ENCODE measurements at places on chromosomes 2 and 18.

DNA sequence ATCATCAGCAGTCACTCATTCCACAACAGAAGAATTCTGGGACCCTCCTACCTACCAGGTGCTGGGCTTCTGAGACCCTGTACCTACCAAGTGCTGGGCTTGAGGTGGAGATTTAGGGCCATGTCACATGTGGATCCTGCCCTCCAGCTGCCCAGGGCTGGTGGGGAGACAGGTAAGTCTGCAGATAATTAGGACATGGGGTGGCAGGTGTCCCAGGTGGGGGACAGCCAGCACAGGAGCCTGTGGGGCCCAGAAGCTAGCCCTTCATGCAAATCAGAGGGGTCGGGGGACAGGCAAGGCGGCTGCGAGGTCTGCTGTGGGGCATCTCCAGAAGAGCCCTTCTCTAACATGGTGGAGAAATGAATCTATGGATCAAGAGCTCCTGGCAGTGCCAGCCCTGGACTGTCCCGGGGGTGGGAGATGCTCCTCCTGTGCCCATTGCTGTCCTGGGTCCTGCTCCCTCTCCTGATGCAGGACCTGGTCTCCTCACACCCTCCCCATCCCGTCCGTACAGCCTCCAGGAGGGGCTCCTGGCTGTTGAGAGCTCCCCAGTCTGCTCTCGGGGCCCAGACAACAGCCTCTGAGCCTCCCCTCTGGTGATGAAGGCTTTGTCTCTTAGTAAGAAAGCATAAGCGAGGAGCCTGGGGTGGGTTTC, 106.3 kb upstream of the GLI2 start:
- no peak for DNase-seq

DNA sequence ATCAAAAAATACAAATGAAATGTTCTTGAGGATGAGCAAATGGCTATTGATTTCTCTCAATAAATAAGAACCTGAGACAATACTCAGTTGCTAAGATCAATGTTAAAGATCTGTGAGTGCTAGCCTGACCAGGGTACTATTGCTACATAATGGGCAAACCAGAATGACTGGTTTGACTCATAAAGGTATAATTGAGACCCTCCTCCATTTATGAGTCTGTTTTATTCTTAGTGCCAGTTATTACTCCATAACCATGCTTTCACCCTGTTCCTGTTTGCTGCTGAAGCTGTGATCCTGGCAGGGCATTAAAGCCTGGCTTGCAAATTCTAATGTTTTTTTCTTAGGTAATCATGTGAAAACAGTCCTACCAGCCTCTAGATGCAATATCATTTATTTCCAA, 56.6 kb upstream of the PPM1B start:
- no peak for DNase-seq

GRCh38 chr2:33133454-33133952, 186.8 kb downstream of the LTBP1 start:
- no peak for DNase-seq

DNA sequence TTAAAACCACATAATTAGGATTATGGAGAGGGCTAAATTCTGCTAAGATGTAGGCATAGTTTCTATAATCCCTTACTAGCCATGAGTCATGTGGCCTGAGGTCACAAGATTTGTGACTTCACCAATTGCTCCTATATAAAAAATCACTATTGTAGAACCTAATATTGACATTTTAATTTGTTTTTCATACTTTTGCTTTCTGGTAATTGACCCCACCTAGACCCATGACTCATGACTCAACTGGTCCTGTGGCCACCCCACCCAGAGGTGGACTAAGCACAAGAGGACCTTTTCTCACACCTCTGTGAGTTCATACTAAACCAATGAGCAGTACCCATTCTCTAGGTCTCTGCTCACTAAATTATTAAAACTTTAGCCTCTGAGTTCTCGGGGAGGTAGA, 1567.5 kb upstream of the LRRTM1 start:
- DNase-seq: no peak

DNA sequence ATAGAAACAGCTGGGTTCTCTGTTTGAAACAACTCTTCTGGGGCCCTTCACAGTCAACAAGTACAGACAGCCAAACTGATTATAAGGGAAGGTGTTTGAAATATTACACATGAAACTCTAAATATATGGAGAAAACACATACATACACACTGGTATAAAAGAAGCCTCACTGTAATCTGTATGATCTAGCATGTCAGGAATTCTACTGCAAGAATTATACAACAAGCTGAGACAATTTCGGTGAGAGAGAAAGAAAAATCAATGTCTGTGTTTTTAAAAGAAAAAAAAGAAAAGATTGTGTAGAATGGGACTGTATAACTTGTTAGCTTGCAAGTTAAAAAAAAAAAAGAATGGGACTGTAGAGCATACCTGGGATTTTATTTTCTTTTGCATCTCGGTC, 26.3 kb downstream of the IRS1 start:
- no peak for DNase-seq

DNA sequence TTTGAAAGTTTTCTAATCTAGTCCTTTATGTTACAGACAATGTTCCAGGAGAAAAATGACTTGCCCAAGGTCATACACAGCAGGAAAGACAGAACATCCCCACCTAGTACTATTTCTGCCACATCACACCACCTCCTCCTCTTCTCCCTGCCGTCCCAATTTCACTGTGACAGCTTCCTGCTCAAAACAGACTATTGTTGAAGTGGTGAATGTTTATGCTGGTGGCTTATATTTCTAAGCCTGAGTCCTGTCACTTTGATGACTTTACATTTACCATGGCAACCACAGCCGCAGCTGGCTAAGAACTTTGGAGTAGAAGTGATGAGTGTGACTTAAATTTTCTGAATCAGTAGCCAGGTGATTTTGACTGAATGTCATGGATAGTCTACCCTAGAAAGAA, 10.0 kb downstream of the GALNT5 start:
- DNase-seq: no peak

Data from stimulated activated CD4-positive, alpha-beta T cell treated with anti-CD3 and anti-CD28 coated beads, Interleukin-4, amount 100 ng/mL, for 1 hour (primary cell).